ENCODE measurements at places on chromosomes 4 and X.

GRCh38 chrX:108699368-108699767 is 37.0 kb downstream of the IRS4 start:
- DNase-seq, result peak; percentile 12

- no peak for DNase-seq
Observed at GRCh38 chr4:147958057-147958456, 226.2 kb downstream of the ARHGAP10 start.

- DNase-seq, result no peak
Observed at GRCh38 chr4:8860096-8860891, 11.3 kb downstream of the HMX1 start.

DNA sequence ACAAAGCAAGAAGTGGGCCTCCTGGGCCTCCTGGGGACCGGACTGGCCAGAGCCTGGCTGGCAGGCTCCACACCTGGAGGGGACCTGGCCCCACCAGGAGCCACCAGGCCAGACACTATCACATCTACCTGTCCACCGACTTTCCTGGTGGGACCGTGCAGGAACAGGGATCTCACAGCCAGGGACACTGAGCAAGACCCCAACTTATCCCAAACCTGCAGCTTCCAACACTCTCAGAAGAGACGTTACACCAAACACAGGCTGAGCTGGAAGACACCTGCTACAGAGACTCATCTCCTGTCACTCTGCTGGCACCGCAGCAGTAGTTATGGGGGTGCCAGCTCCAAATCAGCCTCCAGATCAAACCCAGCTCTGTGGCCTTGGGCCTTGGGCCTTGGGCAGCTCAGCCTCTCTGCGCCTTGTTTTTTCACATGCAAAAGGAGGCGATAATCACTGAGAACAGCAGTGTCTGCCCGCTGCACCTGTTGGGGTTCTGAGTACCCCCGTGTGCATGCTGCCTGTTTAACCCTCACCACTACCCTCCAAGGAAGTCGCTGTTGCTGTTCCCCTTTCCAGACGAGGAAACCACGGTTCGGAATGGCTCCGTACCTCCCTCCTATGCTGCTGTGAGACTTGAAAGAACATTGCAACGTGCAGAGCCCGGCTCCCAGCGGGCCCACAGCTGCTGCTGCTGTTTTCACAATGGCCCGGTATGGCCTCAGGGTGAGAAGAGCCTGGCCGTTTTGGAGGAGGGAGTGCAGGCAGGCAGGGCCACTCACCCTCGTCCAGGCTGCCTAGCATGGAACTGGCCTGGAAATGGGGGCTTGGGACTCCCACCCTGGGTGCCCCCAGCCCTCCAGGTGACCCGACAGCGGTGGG is 69.6 kb downstream of the ADRA2C start:
- DNase-seq, result no peak

- DNase-seq, result no peak
Observed at GRCh38 chrX:42269186-42269585, 345.8 kb upstream of the CASK start.

GRCh38 chr4:128757712-128758111 is 51.8 kb upstream of the JADE1 start:
- DNase-seq, result no peak

DNA sequence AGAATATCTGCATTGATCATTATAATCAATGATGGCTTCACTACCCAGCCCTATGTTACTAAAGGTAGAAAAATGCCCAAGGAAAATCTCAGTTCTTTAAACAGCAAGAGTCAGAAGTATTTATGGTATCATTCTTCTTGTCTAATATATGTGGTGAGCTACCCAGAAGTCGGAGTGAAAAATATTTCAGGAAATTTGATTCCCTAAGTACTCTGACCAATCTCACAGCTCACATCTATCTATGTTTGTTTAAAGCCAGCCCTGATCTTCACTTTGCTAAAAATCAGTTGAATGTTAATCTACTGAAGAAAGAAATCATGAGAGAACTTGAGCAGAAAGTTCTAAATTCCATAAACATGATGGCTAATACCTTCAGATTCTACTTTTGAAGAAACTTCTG is 522.9 kb upstream of the SLIT2 start:
- DNase-seq, result no peak

GRCh38 chrX:13482746-13483541 is 86.5 kb upstream of the EGFL6 start:
- DNase-seq, result no peak

GRCh38 chrX:9133426-9133825 is 99.5 kb upstream of the FAM9B start:
- DNase-seq, result no peak

GRCh38 chrX:129678614-129679195 is 23.9 kb upstream of the APLN start:
- DNase-seq, result peak; percentile 20

DNA sequence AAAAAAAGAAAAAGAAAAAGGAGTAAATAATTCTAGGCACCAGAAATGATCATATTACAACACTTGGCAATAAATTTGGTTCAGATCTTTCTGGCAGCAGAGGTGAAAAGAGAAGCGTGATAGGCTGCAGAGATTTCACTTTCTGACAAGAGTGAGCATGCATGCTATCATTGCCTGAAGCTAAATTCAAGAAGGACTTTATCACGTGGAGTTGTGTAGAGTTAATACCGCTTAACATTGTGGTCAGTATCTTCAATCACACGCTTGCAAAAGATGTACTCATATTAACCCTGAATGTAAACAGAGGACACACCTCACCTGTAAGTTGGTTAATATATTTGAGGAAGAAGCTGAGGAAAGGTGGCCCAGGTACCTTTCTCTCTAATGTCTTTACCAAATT is 31.4 kb upstream of the RBPJ start:
- DNase-seq, result peak; percentile 0

DNA sequence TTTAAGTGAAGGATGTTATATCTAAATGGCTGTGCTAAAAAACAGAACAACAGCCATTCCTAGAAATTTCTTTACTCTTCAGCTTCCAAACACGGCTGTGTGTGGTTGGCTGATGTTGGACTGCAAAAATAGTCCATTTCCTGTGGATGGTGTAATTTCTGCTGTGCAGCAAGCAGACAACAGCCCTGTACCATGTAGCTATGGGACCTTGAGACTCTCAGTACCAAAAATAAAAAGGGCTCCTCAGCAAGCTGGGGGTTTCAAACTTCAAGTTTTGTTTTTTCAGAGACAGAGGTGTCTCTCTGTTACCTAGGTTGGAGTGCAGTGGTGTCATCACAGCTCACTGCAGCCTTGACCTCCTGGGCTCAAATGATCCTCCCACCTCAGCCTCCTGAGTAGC is 18.1 kb downstream of the CD40LG start:
- DNase-seq, result no peak

- no peak for DNase-seq
Observed at GRCh38 chr4:55354648-55355047, 8.6 kb downstream of the SRD5A3 start.

DNA sequence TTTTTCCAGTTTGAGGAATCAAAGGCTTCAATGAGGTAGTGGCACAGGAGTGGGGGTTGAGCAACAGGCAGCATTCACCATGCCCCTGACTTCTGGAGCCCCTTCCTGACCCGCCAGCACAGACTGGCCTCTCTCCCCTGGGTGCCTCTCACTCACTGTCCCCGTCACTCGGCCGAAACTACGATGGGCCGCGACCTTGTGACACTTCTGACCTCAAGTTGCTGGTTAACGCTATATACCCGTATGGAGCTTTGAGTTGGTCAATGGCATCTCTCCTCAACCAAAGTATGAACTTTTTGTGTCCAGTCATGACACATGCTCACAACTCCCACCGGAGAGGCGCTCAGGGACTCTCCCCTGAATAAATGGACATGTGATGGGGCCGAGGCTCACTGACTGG is 72.1 kb downstream of the IRF2 start:
- DNase-seq, result no peak

- peak; percentile 48 for DNase-seq
Observed at GRCh38 chrX:16712548-16713155, at the start of gene CTPS2. CTPS2 (minus strand) TSS chrX:16712669; CDS start chrX:16702902, 9,767 bp downstream.

DNA sequence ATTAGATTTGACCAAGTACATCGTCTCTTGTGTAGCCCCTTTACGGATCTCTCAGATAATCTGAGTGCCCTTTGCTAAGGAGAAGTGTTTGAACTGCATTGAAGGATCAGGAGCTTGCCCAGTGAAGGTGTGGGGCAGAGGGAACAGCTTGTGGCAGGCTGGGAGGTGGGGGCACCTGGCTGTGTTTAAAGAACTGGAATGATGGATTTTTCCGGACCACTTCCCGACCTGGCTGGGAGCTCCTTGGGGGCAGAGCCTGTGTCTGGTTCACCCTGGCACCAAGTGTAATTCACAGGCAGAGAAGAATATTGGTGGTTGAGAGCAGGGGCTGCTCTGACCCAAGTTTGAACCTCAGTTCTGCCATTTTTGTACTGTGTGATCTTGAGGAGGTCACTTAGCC is 18.5 kb downstream of the TBC1D14 start:
- DNase-seq, result no peak

- DNase-seq, result no peak
Observed at GRCh38 chr4:154529728-154530519, 20.3 kb downstream of the PLRG1 start.

- DNase-seq, result no peak
Observed at GRCh38 chr4:73208376-73208775, 50.2 kb downstream of the ANKRD17 start.

- no peak for DNase-seq
Observed at GRCh38 chr4:122139139-122139538, 13.0 kb upstream of the BLTP1 start.

DNA sequence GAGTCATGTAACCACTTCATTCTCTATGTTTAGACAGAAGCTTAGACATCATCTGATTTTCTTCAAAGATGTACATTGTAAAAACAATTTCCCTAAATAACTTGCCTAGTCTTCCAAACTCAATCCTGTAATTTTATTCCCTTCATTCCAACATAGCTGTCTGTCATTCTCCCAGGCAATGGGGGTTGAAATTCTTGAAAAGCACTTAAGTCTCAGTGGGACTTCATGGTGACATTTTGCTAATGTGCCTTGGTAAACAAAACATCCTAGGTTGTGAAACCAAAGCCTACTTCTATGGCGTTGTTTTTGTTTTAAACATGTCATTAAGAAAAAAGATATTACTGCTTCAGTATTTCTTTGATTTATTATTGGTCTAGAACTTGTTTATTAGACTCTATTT is 122.0 kb upstream of the NRK start:
- DNase-seq, result no peak

GRCh38 chr4:106708464-106708816 is 327.7 kb downstream of the DKK2 start:
- no peak for DNase-seq

GRCh38 chr4:181776264-181777054 is 466.7 kb upstream of the TENM3 start:
- DNase-seq, result no peak

GRCh38 chrX:115563633-115564162 is 2.7 kb downstream of the PLS3 start:
- no peak for DNase-seq

- DNase-seq, result no peak
Observed at GRCh38 chrX:2395261-2395992, 105.3 kb downstream of the DHRSX start.

DNA sequence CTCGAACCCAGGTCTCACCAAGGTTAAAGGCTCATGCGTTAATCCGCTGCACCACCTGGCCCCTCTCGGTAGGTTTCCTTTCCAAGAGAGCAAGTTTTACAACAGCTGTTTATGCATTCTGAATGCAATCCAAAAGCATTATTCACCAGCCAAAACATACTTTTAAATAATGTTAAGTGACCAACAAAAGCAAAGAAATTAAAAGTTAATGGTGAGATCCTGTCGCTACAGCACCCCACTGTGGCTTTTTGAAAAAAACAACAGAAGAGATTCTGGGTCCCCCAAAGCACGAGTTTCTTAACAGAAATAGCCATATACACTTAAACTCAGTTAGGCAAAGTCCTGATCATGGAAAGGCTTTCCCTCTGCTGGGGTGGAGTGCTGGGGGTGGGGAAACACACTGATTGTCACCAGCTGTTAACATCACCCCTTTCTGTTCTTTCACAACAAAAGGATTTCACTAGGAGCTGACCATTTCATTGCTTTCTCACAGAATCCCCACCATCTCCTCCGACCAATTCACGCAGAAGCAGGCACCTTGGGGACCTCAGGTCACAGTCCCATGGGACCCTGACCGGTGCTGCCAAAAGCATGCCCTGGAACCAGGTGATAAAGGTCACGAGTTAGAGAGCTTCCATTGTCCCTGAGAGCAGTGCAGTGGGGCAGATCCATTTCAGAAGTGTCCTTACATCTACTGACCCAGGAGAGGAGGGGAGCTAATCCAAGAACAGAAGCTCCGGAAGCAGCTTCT is 51.2 kb downstream of the ZNF827 start:
- no peak for DNase-seq

DNA sequence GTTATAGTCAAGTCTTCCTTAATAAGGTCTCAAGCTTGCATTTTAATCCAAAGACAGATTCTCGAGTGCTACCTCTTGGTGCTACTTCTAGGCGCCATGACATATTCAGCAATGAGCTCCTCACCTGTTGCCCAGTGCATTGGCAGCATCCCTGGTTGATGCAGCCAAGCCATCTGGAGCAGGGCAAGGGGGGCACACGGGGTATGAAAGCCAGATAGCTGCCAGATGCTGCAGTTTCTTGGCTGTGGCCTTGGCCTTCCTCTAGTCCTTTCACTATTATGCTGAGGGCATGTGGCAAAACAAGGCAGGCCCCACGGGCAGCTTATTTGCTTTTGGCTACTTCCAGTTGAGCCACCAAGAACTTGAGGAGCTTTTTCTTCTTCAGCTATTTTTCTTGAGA is 168.6 kb upstream of the PGRMC2 start:
- no peak for DNase-seq

DNA sequence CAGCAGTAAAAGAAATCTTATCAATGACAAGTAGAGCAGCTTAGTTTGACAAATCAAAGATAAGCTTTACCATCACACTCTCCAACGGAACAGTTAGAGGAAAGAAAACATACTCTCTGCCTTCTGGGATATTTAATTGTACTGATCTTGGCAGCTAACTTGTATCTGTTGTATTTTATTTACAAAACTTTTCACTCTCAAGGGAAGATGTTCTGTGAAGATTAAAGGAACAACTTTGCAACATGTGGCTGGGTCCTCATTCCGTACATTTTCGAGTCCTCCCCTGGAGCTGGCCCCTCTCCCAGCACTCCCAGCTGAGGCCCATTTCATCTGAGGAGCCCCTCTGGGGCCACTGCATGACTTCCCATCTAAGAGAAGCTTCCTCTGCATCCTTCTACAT is 74.4 kb downstream of the RPS3A start:
- DNase-seq, result no peak

GRCh38 chrX:81120258-81120935 is 81.3 kb downstream of the HMGN5 start:
- no peak for DNase-seq

GRCh38 chr4:168724243-168724642 is 227.4 kb downstream of the PALLD start:
- DNase-seq, result no peak

DNA sequence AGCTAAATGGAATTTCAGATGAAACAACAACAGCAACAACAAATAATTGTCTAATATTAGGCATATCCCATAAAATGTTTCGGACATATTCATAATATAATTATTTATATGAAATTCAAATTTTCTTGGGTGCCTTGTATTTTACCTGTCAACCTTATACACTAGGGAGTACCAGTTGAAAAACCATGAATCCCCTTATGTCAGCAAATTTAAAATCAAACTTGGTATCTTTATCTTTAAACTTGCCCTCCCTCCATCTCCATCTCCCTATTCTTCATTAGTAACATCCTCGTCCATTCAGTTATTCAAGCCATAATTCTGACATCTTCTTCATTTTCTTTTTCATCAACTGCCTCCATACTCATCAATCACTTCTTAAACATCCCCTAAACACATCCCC is 974.5 kb upstream of the HS3ST1 start:
- DNase-seq, result no peak
